Fibroblast of mammary gland (primary cell): ENCODE measurements at places on chromosomes 16 and 17.
A peak's percentile ranks its signal among the peaks of the same experiment; 100 is the strongest.

GRCh38 chr17:62775876-62776275 lies 32.2 kb downstream of the MARCHF10 start:
- peak; percentile 39 for DNase-seq

DNA sequence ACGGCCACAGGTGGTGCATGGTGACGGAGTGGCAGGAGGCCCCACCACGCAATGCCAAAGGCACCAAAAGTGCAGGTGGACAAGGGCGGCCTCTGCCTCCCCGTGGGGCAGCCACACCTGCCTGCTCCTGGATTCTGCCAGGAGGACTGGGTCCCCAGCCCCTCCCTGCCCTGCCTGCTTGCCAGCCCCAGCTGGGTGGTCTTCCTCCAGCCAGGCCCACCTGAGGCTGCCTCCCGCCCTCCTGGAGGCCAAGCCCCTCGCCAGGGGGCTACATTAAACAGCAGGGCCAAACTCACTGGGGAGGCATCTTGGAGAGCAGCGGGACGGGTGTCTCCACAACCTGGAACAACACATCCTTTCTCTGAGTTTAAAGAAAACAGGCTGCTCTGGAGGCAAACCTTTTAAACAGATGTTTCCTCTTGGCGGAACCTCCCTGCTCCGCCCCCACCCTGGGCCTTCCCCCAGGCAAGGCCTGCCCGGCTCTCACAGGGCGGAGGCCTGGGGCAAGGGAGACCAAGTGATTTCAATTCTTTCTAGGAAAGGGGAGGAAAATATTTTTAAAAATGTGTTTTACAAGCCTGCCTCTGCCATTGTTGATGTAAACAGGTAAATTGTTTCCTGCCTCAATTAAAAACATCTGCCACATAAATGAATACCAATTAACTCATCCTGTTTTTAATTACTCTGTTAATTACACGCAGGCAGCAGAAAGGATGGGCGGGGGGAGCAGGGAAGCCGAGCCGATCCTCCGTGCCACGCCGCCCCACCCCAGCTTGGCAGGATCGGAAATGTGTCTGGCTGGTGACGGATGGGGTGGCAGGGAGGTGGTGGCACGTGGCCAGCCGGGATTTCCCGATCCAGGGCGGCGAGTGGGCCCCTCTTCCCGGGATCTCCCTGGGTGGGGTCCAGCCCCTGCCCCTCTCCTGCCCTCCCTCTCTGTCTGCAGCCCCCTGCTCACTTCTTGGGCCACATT lies 54.4 kb upstream of the PABPN1L start:
- DNase-seq = peak; percentile 73

DNA sequence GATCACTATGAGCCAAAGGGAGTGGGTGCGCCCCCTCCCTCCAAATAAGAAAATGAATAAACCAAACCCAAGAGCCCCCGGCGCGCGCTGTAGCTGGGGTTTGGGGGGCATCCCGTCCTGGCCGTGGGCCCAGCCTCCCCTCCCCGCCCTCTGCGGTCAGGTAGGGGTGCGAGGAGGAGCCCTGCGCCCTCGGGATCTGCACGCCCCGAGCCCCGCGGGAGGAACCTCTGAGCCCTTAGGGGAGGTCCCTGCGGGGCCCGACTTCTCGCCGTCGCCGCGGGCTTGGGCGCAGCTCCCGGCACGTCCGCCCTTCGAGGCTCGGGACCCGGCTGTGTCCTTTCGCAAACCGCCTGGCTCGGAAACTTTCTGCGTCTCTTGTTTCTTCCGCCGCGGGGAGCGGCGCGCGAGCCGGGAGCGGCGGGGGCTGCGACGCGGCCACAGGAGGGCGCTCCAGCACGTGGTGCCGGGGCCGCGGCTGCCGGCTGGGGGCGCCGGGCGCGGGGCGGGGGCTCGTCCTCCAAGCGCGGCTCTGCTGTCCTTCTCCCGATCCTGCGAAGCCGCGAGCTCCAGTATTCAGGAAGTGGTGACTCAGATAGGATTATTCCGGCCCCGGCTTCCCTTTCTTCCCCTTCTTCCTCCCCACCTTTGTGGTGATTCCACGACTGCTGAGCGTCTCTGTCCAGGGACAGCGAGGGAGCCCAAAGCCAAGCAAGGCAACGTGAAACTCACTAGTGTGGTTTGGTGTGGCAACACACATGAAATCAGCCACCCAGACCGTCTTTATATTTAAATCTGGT lies 1.6 kb downstream of the PITPNC1 start:
- peak; percentile 84 for DNase-seq

DNA sequence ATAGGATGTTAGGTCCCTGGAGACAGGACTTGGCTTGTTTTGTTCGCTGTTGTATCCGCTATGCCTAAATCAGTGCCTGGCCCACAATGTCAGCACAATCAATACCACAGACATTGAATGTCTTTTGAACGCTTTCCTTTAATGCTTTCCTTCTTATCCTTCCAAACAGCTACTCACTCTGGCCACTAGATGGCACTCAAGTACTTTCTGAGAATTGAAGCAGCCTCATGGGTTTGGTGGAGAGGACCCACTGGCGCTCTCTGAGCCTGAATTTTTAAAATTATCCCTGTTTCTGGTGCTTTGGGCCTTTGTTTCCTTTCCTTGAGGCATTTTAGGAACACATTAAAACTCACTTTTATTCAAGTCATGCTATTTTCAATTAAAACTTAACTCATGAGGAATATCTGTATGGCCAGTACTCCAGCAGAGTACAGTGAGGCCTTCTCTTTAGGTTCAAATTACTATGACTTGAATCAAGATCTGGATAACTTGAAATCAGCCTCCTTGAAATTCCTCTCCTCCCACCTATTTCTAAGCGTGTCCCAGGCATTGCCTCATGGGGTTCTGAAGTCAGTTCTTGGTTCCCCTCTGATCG lies 3.2 kb upstream of the NLRP1 start:
- DNase-seq = peak; percentile 77
